ENCODE measurements at places on chromosomes 1 and 21.

- DNase-seq = no peak
Measured at GRCh38 chr1:229186373-229187056, 84.4 kb upstream of the RAB4A start.

DNA sequence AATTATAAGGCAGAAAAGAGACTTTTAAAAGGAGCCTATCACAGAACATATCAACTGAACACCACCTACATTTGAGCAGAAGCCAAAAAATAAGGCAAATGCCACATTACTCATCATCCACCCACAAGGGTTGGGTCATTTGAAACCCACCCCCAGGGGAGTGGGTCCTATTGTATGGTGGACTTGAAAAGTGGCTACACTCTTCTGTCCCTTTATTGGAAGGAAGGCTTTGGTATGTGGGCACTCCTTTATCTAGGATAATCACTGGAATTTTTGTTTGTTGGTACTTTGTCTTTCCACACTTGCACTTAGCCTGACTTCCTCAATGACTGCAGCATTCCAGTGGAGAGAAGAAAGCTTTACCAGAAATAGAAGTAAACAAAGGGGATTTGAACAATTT, 157.2 kb upstream of the COL11A1 start:
- DNase-seq = no peak

DNA sequence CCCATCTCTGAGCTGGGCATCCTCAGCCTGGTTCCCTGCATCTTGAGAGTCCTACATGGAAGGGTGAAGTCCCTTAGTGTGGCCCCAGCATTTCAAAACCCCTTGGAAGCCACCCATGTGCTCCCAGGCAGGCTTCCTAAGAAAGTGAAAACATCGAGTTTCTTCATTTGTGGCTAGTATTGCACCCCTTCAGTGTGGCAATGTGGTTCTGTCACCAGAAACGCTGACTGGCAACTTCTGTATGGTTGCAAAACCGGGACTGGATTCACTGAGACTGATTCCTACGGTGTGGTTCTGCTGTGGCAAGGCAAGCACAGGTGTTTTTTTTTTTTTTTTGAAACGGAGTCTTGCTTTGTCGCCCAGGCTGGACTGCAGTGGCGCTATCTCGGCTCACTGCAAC, 9.0 kb upstream of the IFNGR2 start:
- no peak for DNase-seq

- no peak for DNase-seq
Measured at GRCh38 chr1:26530895-26531598, 1.5 kb downstream of the RPS6KA1 start.

- no peak for DNase-seq
Measured at GRCh38 chr1:21592086-21592865, 76.9 kb downstream of the RAP1GAP start.

DNA sequence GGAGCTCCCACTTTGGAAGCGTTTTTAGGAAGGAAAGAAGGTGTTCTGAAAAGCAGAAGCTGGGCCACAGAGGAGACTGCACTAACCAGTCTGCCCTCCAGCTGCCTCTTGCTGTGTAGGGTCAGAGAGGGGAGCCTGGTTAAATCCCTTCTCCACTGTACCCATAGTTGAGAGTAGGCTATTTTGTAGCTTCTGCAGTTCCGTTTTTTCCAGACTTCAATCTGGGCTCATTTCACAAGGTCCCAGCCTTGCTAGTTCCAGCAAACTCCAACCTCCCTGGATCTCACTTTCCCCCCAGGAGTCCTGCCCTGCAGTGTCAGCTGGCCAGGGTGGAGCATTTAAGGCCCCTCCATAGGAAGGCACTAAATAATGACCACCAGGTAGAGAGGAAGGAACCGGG, 11.0 kb downstream of the TNN start:
- no peak for DNase-seq

DNA sequence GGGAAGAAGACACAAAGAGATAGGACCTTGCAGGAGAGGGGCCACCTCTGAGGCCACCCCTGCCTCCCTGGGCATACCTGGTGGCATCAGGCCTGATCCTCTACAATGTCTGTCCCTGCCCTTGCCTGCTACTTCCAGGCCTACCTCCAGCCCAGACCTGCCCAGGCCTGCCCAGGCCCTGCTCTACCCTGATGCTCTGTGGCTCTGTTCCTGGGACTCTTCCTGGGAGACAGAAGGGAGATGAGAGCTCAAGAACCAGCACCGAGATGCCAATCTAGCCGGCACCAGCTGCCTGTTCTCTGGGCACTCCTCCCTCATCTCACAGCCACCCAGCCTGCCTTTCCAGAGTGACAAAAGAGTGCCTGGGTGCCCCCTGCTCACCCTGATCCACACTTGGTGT, 2.7 kb downstream of the CELF3 start:
- DNase-seq = no peak

DNA sequence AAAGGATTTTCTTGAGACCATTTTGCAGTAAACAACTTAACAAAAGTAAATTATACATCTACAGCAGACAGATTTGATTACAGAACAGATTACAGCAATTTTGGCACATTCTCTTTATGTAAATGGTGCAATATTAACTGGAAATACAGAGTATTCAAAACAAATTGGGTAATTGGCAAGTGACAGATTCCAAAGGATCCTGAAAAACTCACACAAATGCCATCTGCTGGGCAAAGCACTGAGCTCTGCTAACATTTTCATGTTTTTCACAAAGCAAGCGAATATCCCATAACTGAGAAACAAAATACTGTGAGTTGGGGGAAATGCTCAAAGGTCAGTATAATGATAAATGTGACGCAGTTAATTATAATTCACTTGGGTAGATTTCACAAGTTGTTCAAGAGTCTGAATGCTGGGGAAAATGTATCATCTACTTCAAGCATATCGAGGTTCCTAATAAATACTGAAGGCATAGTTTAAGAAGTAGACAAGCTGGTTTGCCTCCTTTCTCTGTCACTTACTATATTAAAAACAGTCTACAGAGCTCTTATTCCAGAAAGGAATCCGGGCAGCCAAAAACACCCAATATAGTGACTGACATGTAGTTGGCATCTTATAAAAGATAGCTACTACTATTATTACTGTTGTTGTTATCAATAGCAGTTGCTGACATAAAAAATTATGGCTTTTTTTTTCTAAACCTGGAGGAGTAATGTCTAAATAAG, 75.8 kb upstream of the SDC3 start:
- DNase-seq = no peak

GRCh38 chr1:201507360-201507675, 395 bp upstream of the CSRP1 start:
- no peak for DNase-seq

DNA sequence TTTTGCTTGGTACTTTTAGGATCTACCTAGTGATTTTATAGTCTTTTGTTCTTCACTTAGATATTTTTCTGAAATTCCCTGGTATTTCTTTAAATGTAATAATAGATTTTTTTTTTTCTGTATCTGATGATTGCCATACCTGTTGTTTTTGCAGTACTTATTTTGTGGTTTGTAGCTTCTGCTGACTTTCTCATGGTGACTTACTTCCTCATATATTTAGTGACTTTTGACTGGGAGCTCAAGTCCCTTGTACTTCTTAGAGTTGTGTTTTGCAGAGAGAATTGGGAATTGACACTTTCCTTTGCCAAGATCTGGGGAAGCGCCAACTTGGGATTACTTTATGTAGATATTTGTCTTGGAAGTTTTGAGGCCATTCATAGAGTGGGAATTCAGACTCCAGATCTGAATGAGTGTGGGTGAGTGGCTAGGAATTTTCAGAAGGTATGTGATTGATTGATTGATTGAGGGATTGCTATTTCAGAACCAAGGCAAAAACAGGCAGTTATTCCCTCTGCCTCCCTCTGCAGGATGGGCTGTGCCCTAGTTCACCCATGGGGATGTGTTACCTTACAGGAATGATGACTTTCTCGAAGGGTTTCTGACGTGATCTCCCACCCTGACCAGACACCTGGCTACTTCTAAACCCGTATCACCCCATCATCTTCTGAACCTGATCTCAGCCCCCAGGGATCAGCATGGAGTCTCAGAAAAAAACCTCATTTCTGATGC, 219.5 kb downstream of the URB2 start:
- DNase-seq = no peak

GRCh38 chr1:17176306-17177061, 28.4 kb upstream of the PADI1 start:
- DNase-seq = no peak

DNA sequence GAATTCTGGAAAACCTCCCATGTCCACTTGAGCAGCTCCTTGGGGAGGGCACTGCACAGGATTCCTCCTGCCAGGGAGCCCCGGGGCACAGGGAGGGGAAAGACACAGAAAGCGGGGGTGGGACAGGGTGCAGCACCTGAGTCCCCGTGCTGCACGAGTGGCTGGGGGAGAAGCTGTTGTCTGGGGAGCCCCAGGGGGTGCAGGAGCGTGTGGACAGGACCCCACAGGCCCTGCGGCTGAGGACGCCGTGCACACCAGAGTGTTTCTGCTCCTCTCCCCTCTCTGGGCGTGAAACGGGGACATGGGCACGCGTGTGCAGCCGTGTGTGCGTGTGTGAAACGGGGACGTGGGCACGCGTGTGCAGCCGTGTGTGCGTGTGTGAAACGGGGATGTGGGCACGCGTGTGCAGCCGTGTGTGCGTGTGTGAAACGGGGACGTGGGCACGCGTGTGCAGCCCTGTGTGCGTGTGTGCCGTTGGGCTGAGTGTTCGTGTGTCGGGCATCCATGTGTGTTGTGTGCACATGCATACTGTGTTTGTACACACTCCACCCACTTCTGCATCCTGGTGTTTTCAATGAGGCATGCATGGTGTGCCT, 21.9 kb downstream of the FAAP20 start:
- no peak for DNase-seq

- no peak for DNase-seq
Measured at GRCh38 chr1:110148961-110149360, 1.3 kb upstream of the SLC6A17 start.

DNA sequence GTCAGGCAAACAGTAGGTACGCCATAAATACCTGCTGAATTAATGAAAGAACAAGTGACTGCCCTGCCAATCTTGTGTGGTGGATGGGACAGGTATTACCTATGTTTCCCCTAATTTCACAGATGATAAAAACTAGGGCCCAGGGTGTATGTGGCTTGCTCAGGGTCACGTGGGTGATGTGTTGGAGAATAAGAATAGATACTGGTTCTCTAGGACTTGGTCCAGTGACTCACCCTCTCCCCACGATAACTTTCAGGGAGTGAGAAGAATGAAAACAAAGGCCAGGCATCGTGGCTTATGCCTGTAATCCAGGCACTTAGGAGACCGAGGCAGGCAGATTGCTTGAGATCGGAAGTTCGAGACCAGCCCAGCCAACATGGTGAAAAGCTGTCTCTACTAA, 26.7 kb downstream of the SLC26A9 start:
- DNase-seq = no peak

- no peak for DNase-seq
Measured at GRCh38 chr21:34835526-34835925, 166.7 kb downstream of the CLIC6 start.

GRCh38 chr1:54108156-54108555, 44.6 kb downstream of the CDCP2 start:
- DNase-seq = no peak

DNA sequence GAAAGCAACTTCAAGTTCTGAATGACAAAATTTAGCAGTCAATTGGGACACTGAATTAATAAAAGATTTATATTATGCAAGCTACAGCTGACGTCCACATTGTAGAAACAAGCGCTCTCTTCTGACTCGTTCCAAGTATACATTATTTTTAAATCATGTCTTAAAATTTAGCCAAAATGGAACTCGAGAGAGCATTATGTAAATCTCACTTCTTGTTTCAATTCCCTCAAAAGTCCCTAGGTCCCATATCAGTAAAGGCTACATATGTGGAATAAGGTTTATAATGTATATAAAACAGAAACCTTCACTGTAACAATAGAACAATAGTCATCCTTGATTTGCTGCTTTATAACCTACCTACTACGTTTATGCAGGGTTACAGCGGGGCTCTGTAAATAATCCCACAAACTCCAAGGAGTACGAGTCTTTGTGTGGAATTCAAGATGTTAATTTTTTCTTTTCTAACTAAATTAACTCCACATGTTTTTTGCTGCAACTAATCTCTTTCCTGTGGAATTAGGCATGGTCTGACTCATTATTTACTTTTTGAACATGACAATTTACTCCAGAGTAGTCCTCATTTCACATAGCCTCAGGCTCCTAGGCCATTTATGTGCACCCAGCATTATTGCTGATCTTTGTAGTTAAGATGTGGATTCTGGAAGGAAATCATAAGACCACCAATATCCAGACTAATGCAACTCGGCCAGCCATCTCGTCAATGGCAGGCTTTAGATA, 785.1 kb downstream of the LTN1 start:
- DNase-seq = no peak

DNA sequence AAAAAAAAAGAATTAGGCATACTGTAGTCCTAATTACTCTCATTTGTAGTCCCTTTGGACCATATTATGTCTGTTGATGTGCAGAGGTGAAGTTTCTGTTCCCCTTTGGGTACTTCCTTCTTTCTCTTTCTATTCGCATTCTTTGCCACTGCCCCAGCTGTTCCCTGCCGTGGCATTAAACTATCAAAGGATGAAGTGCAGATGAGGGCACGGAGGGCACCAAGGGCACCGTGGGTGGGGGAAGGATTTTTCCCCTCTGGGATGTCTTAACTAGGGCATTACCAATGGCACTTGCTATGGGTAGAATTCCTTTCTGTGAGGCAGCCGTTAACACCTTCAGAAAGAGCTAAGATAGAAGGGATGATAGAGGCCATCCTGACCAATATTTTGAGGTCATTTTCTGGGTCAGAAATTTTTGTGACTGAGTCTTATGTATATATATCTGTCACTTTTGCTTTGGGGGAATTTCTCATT, 4.9 kb upstream of the MAPKAPK2 start:
- DNase-seq = no peak

GRCh38 chr1:57882072-57882471, 458.2 kb upstream of the DAB1 start:
- no peak for DNase-seq

- no peak for DNase-seq
Measured at GRCh38 chr21:34078915-34079314, 5.5 kb downstream of the MRPS6 start.

DNA sequence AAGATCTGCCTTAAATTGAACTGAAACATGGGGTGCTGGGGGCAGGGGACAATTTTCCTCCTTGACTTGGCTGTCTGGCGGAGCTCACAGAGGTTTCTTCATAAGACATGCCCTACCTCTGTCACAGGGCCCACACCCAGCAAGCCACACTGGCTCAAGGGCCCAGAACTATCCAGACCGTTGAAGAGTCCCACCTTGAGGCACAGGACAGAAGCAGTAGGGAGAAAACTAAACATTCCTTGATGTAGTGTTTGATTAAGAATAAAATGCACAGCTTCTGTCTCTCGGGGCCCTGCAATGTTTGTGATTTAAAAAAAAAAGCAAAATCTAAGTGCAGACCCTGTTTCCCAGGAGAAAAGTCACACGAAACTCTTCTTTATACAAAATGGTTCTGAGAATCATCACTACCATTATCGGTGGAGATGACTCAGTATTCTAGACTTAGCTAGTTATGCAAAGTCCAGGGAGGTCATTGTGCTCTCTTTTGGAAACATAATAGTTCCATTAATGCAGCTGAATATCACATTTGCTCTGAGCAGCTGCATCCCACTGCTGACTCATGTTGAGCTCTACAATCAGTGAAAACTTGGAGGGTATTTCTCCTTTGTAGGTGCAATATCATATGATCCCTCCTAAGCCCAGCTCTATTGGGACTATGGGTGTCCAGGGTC, 53.6 kb upstream of the DIRAS3 start:
- DNase-seq = no peak
